ENCODE measurements at places on chromosomes 12 and 14.
A peak's percentile ranks its signal among the peaks of the same experiment; 100 is the strongest.

DNA sequence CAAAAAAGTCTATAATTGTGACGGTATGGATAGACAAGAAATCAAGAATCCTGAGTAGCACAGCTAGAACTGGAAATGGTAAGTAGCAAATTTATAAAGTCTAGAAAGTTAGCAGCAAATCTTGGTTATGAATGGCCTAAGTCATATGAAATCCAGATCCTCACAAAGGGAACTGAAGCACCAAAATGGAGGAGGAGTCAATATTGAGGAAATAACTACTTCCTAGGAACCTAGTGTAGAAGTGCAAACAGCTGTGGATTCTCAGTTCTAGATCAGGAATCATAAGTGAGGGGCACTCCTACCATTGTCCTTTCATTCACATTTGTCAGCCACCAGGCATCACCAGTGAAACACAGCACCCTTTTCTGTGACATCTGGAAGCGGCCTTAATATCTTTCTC lies 202.2 kb upstream of the DCN start:
- no peak for DNase-seq

DNA sequence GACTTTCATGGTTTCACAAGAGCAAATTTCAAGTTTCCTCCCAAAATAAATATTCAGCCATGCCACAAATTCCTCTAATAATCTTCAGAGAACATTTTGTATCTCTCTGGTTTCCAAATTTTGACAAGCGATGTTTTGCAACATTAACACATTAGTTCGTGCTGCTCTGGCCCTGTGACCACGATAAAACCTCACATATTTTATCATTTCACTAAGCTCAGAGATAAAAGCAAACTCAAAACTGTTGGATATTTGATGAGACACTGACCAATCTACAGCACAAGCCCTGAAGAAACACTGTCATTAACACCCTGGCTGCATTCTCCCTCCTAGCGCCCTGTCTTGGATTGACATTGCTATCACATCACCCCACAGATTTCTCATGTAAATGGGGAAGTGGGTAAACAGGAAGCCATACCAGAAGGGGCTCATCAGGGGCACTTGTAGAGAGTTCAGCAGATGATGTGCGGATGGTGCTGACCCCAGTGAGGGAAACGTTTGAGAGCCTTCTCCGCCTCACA lies 264.3 kb downstream of the PRKD1 start:
- DNase-seq, result peak; percentile 39

DNA sequence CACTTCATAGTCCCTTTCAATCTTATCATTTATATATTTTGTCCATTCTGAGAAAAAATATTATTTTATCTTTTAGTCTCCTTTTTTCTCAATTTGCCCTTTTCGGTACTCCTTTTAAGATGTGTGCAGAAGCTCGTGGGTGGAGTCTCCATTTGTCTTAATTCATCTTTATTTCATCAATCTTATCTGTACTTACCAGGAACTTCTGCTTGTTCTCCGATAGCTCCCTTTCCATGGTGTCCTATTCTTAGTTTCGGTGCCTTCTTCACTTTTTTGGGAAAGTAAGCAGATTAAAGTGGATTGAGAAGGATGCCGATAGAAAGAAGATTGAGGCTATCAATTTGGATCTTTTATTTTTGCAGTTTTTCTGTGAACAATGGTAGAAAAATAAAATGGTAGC lies 183.4 kb upstream of the PLEKHA5 start:
- DNase-seq, result no peak

GRCh38 chr12:32718926-32719325 lies 36.8 kb downstream of the YARS2 start:
- DNase-seq, result no peak

DNA sequence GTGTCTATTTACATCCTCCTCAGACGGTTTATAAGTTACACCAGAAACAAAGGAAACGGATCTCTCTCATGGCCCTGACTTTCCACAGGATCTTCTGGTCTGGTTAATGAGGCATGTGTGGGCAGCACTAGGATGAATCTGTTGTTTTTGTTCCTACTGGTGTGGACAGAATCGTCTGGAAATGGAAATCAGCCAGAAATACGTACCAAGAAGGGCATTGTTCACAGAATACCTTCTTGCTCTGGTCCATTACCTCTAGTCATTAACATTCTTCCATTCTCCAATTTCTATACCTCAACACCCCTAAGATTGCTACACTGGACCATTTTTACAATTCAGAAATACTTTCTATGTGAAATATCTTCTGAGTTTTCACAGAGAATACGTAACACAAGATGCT lies 86.0 kb downstream of the TPH2 start:
- no peak for DNase-seq

DNA sequence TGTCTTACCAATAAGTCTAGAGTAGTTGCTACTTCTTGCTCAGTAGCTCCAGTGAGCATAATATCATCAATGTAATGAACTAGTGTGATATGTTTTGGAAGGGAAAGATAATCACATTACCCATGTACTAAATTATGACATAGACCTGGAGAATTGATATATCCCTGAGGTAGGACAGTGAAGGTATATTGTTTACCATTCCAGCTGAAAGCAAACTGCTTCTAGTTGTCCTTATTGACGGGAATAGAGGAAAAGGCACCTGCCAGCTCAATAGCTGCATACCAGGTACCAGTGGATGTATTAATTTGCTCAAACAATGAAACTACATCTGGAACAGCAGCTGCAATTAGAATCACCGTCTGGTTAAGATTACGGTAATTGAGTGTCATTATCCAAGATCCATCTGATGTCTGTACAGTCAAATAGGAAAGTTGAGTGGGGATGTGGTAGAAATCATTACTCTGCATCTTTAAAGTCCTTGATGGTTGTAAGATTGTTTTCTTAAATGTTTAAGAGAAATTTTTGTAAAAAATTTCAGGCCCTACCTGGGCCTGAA lies 100.0 kb upstream of the ARHGAP5 start:
- no peak for DNase-seq

DNA sequence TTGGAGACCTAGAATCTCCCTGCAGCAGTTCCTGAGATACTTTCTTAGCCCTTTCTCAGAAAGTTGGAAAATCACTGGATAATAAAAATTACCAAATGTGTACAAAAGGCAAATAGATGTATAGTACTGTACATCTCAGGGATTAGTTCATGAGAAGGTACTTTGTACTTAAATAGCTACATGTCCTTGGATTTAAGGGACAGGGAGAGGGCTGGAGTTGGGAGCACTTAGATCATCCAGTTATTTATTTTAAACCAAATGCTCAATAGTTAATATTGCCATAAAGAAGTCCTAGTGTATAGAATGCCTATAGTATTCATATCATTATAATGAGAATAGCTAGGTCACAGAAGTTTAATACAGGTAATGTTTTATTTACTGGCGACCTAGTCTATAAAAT lies 13.4 kb downstream of the CDKN3 start:
- no peak for DNase-seq

DNA sequence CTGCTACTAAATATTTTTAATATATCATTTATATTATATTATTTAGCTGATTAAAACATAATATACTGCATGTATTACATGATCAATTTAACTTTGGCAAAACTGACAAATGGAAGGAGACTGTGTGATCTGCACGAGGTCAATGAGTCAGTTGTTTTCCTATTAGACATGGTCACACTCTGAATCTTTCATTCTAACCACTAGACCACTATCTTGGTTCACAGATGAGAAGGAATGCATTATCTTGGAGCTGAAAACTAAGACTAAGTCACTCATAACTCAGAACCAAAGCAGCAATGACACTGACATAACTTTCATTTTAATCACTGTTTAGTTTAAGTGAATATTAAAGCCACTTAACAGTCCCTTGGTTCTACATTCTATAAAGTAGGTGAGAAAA lies 37.4 kb downstream of the GNPTAB start:
- DNase-seq, result peak; percentile 53

DNA sequence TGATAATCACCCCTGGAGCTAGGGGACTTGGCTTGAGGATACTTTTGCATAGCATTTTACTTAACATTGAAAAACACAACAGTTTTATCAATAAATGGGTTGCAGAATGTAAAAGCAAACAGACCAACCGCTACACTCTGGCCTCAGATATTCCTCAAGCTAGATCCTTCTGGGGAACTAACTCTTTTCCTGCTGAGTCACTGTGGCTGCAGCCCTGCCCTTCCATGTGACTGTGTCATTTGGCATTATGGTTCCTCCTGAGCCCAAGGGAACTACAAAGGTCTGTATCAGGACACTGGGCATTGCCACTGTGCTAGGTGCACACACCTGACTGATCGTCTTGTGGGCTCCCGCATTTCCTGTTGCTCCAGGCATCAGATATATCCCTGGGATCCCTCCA lies 56.6 kb downstream of the TTC9 start:
- no peak for DNase-seq

GRCh38 chr12:117820216-117820907 lies 148.4 kb downstream of the KSR2 start:
- no peak for DNase-seq

DNA sequence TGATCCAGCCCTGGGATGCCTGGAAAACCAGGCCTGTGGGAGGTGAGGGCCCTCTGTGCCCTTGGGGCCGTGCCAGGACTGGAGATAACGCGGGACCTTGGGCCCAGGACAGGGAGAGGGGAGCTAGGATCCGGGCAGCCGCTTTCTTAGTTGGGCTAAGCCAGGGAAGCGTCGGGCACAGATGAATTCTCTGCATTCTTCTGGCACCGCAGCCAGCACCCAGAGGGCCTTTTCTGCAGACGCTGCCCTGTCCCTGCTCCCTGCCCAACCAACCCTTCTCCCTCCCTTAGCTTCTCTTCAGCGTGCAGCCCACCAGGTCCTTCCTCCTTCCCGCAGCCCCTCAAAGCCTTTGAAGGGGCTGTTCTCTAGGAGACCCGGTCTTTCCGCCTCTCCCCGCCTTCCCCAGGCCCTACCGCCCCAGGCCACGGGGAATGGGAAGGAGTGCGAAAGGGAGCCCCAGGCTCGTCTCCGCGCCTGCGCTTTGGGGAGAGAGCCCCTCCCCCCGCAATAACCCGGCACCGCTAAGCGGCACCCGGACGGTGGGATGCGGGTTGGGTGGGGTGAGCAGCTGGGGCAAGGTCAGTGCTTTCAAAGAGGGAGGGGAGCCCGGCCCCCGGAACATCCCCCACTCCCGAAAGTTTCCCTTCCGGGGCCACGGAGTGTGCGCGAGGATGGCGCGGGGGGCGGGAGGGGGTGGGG lies 663 bp downstream of the NCKAP5L start:
- peak; percentile 83 for DNase-seq

GRCh38 chr12:122382919-122383350 lies 39.5 kb downstream of the CLIP1 start:
- no peak for DNase-seq

- no peak for DNase-seq
These were observed 25.4 kb upstream of the ETV6 start for GRCh38 chr12:11624116-11624515.

DNA sequence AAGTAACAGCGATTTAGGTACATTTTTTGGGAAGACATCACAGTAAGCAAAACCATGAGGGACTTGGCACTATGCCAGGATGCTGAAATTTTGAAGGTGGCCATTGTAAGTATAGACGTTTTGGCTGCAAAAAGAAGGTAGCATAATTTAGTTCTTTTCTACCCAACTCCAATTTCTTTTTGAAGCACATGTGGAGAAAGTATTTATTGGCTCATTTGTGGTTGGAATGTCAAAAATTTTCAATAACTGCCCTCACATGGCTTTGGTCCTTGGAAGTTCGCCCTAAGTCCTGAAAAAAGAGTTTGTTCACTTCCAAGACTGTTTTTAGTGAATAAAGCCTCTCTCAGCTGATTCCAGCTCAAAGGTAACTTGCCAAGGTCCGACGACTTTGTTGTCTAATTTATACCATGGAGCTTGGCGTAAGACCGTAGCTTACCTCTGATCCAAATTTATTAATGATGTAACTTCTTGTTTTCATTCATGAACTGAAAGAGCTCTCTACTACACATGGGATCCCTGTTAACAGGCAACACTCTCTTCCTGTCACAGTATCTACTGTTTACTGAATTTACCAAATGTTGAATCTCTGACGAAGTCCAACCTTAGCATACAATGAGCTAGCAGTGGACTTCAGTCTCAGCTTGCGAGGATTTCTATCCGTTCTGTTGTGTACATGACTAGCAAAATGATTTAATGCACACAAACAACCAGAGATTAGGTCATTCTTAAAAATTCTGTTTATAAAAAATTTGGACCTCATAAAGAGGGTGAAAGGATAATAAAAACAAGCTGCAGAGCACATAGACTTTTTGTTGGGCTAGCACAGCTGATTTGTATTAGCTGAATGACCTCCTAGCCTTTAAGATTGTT lies 49.0 kb downstream of the MSRB3 start:
- DNase-seq, result peak; percentile 95

DNA sequence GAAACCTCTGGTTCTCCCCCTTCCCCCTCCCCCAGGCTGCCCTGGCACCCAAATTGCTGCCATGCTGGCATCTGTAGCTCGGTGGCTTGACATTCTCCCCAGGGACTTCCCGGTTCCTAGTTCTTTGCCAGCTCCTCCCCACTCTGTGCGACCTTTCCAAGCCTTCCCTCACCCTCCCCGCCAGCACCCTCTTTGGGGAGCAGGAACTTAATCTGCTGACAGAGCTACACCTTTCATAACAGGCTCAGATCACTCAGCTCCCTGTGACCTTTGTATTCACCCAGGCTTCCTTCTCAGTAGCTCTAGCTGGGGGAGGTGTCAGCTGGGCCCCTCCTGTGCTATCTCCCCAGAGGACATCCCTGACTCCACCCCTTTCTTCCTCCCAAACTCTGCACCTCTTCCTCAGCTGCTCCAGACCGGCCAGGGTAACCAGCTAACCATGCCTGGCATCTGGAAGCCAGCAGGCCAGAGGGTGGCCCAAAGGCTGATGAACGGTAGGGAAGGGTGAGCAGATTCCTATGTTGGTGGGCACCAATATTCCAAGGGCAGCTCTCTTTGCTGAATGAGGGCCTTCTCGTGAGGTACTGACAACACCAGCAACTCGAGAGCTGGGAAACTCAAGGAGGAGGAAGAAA lies 1.8 kb upstream of the COX14 start:
- no peak for DNase-seq

DNA sequence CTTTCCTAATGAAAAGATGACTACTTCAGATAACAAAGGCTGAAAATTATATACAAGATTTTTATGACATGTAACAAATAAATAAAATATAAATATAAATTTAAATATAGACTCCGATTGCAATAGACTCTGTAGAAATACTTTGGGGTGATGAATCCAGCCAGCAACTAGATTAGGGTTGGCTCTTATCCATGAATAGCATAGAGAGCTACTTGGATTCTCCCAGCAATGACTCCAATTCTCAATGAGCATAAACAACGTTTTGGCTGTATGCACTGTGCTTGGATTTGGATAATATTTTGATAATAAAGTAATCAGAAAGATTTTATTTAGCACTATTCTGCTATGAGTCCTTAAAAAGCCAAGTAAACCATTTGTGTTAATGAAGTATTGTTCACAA lies 58.0 kb upstream of the LRFN5 start:
- no peak for DNase-seq

GRCh38 chr14:103930051-103930604 lies 1.9 kb downstream of the TDRD9 start:
- no peak for DNase-seq

GRCh38 chr12:103677341-103677740 lies 90.3 kb downstream of the STAB2 start:
- DNase-seq, result no peak

Data from fibroblast of villous mesenchyme (primary cell).